CD4-positive, alpha-beta T cell treated with Interleukin-6 at 100 ng/mL for 8 hours (primary cell): ENCODE measurements at places on chromosomes 11 and 22.

GRCh38 chr11:27239305-27239942, 123.6 kb downstream of the CCDC34 start:
- DNase-seq, result no peak

DNA sequence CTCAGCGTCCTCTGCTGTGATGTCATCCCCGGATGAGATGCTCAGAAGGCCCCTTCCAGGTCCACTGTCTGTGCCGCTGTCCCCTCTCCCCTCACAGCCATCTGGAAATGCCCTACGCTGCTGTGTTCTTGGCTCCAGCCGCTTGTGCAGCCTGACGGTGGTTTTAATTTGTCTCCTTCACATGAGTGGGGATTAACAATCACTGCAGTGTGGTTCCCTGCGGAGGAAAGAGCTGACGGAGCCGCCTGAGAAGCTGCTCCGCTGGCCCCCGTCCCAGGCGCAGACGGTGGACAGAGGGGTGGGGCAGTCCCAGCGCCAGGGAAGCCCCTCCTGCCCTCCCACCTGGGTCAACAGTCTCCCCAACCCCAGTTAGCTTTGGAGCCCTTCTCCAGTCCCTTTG, 67.5 kb upstream of the PHF21B start:
- DNase-seq, result no peak

GRCh38 chr22:25779426-25779825, 37.4 kb downstream of the MYO18B start:
- no peak for DNase-seq

- DNase-seq, result no peak
Observed at GRCh38 chr11:20122131-20122530, 38.1 kb downstream of the DBX1 start.

GRCh38 chr22:28711820-28712777, 29.5 kb downstream of the CHEK2 start:
- DNase-seq, result no peak

DNA sequence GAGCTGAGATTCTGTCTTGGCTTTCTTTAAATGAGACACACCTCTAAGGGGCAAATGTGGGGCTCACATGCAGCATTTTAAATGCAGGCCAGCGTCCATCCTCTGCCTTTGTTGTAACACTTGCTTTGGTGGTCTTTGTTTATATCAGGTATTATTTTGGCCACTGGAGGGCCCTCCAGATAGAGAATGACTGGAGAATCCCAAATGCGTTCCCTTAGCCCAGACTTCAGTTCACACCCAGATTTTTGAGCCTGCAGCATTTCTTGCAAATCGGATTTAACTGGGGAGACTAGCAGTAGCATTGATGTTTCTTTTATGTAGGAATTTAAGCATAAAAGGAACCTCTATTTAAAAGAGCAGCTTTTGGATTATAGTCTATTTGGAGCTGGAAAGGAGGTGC, 200.2 kb upstream of the SORL1-AS1 start:
- no peak for DNase-seq

DNA sequence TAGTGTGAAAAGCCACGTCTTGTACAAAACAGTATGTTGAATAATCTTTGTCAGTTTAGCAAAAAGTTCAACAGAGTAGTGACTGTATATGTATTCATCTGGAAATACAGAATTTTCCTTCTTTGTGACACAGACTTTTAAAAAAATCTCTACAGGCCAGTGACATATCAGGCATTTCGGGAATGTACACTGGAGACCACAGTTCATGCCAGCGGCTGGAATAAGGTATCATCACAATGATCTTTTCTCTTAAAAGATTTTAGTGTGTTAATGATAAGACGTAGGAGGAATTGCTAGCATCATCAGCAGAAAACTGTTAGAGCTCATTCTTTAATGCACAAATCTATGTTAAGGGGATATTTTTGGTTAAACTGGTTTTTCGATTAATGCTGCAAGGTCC, 57.4 kb downstream of the BCL2L13 start:
- no peak for DNase-seq

- no peak for DNase-seq
Observed at GRCh38 chr11:30861531-30861930, 275.4 kb upstream of the MPPED2 start.

- DNase-seq, result no peak
Observed at GRCh38 chr11:112044961-112045360, 19.8 kb downstream of the DLAT start.

GRCh38 chr22:25212337-25212736, 7.1 kb upstream of the CRYBB2 start:
- no peak for DNase-seq

DNA sequence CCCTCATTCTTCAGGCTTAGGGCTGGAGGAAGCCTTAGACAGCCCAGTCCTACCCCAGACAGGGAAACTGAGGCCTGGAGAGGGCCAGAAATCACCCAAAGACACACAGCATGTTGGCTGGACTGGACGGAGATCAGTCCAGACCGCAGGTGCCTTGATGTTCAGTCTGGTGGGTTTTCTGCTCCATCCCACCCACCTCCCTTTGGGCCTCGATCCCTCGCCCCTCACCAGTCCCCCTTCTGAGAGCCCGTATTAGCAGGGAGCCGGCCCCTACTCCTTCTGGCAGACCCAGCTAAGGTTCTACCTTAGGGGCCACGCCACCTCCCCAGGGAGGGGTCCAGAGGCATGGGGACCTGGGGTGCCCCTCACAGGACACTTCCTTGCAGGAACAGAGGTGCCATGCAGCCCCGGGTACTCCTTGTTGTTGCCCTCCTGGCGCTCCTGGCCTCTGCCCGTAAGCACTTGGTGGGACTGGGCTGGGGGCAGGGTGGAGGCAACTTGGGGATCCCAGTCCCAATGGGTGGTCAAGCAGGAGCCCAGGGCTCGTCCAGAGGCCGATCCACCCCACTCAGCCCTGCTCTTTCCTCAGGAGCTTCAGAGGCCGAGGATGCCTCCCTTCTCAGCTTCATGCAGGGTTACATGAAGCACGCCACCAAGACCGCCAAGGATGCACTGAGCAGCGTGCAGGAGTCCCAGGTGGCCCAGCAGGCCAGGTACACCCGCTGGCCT, 641 bp downstream of the APOC3 start:
- no peak for DNase-seq

DNA sequence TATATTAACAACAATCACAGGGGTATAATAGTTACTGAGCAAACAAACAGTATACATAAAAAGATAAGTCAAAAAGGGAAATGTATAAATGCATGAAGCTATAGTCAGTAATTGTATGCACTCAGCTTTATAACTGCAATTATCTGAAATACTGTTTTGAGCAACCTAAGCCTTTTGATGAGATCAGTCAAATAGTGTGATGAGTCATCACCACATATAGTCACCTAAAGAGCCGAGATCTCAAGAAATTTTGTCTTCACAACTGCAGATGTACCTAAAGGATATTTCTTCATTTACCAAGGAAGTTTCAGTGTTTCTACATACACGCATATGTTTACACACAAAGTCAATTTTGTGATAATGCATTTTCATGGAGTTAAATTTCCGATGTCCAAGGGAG, 5.4 kb upstream of the OR51A2 start:
- no peak for DNase-seq

GRCh38 chr11:550021-550745, 10.4 kb downstream of the LMNTD2 start:
- no peak for DNase-seq

GRCh38 chr11:128908391-128909246, 17.5 kb downstream of the KCNJ5 start:
- no peak for DNase-seq

DNA sequence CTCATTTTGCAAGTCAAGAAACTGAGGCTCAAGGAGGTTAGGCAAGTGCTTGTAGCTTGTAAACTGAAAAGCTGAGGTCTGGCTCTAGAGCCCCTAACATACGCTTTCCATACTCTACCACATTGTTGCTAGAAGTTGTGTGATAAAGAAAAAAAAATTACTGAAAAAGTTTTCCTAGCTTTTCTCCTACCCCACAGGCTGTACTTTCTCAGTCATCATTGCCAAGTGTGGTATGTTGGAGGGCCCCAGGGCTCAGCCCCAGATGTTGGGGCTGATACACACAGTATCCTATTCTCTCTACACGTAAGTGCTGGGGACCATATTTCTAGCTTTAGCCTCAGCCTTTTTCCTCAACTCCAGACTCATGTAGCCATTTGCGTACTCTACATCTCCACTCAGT, 16.0 kb downstream of the KREMEN1 start:
- no peak for DNase-seq

DNA sequence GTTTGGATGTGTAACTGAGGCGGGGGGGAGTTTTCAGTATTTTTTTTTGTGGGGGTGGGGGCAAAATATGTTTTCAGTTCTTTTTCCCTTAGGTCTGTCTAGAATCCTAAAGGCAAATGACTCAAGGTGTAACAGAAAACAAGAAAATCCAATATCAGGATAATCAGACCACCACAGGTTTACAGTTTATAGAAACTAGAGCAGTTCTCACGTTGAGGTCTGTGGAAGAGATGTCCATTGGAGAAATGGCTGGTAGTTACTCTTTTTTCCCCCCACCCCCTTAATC, 2.3 kb downstream of the MALAT1 start:
- DNase-seq, result no peak

DNA sequence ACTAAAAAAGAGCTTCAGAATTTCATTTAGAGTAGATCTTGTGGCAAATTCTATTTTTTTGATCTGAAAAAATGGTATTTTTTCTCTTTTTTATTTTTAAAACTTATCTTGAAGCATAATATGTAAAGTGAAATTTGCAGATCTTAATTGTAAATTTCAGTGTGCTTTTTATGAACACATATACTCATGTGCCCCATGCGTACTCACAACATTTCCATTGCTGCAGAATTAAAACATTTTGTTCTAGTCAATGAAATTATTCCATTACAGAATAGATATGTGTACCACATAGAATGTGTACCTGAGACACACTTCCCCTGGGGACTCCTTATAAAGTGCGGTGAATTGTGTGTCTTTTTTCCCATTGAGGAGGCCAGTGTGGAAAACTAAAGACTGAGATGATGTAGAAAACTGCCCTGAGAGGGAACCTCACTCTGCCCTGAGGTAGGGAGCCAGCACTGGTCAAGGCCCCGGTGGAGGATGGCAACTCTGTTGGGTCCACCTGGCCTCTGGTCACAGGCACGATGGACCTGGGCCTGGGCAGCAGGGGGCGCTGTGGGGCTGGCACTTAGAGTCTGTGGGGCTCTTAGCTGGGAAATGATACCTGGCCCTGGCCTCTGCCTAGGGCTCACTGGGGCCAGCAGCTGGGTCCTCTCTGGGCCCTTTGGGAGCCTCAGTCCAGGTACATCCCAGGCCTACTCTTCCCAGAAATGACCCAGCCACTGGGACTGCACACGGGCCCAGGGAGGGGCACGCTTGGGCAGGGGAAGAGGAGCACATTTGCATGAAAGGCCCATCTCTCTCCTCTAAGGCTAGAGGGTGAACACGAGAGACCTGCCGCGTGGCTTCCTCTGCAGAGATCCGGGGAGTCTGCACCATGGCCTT, 77.9 kb upstream of the TOP3B start:
- DNase-seq, result no peak

DNA sequence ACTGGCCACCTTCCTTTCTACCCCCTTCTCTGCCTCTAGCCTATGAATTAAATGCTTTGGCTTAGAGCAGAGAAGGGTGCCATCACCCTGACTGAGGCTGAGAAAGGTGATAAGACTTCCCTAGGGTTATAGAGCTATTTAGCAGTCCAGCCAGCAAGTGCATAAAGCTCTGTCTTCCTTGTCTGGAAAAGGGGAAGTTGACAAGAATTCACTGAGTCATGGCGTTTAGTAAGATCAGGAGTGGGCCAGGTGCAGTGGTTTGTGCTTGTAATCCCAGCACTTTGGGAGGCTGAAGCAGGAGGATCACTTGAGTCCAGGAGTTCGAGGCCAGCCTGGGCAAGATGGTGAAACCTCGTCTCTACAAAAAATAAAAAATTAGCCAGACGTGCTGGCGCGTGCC, 63.1 kb downstream of the LHFPL7 start:
- DNase-seq, result no peak

GRCh38 chr11:19929655-19930054, 217.0 kb downstream of the NAV2 start:
- no peak for DNase-seq

GRCh38 chr22:22219140-22219996, 25.2 kb upstream of the VPREB1 start:
- no peak for DNase-seq

GRCh38 chr11:107050121-107050520, 31.8 kb upstream of the GUCY1A2 start:
- DNase-seq, result no peak

- no peak for DNase-seq
Observed at GRCh38 chr22:30077279-30077880, 2.9 kb upstream of the HORMAD2 start.

DNA sequence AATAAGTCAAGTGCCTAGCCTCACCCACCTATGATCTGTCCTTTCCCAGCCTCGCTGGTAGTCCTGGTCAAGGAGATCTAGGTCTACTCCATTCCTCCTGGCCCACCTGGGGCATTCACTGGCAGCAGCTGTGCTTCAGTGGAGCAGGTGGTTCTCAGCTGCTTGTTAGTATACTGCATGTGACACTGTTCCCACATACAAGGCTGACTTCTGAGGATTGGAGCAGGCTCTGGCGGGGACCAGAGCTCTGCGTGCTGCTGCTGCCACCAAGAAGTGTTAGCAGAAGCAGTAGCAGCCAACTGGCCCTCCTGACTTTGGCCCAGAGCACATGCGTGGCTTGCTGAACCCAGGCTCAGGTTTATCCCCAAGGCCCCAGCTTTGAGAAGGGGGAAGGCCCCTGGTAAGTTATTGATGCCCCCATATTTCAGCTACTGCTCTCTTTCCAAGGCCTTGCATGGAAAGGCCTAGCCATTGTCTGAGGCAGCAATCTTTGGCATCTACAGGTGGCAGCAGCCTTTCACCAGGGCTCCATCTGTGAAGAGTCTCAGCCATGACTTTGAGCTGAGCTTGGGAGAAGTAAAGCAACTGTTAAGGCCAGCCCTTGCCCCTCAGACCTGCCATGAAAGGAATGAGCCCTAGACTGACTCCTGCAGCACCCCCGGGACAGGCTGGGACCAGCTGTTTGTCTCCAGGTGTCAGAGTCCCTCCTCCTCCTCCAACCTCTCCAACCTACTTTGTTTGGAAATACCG, 26.5 kb downstream of the ARHGAP1 start:
- DNase-seq, result no peak

DNA sequence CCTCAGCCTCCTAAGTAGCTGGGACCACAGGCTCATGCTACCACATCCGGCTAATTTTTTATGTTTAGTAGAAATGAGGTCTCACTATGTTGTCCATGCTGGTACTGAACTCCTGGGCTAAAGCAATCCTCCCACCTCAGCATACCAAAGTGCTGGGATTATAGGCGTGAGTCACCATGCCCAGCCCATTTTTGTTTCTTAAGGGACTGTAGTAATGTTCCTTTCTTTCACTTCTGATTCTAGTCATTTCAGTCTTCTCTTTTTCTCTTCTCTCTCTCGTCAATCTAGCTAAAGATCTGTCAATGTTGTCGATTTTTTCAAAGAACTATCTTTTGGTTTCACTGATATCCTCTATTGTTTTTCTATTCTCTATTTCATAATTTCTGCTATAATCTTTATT, 111.0 kb upstream of the APOA1 start:
- DNase-seq, result no peak

DNA sequence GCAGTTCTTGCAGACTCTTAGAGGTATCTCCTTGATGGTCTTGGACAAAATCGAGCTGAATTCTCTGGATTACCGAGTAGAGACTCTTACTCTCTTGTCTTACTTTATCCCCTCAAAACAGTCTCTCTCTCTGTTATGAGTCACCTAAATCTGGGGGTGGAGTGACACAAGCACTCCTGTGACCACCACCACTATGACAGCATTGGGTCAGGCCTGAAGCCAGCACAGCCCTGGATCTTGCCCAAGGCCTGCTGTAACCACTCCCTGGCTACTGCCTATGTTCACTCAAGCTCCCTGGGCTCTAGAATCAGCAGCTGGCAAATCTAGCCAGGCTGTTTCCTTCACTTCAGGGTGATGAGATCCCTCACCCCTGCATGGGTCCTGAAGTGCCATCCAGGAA, 662.5 kb downstream of the LUZP2 start:
- no peak for DNase-seq
